ENCODE measurements at places on chromosomes 2 and 18. TPM values are rescaled to one million over a fixed set of nuclear protein-coding genes. Genes with fewer than 3 reads are reported as not detected.

DNA sequence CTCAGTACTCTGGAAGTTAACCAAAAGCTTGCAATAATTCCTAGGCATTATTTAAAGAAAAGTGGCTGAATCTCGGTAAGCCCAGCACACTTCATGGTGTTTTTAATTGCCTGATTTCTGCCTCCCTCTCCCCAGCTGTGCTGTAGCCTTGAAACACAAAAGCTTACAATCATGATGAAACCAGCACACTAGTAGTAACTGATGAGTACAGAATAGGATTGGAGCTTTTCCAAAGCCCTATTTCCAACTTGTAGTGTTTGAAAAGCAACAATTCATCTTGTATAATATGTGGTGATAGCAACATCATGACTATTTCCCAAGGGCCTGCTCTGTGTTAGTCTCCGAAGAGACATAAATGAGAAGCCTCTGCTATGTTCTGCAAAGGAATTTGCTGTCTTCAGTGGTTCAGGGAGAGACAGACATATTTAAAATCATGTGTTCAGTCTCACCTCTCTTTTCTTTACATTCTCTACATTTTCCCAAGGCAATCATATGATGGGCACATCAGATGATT, 1015.0 kb downstream of the BCL11A start:
- H3K4me3 ChIP-seq = no peak overlapping the region
- no peaks in the 10 kb centered on the region for H3K4me1 ChIP-seq
- no peaks in the 10 kb centered on the region for H3K27me3 ChIP-seq
- no peak overlapping the region for H3K27ac ChIP-seq
- H3K36me3 ChIP-seq = no peaks in the 10 kb centered on the region
- no peak for DNase-seq

DNA sequence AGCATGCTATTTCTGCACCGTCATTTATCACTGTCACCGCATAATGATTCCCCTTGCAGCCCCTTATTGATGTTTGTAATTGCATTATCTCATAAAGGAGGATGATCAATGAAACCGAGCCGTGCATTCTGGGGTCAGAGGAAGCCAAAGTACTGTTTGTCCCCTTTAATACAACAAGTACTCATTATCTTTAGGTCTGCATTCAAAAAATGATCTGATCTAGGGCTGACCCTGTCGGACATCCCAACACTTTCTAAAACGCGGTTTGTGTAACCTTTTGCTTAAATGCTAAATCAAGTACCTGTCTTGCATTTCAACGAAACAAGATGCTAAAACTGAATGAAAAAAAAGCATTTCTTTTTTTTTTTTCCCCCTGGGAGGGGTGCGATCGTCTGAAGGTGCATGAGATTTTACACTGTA, 143.8 kb downstream of the MEIS1 start:
- peaks cover 28% of the 10 kb centered on the region for H3K4me1 ChIP-seq
- H3K27ac ChIP-seq = no peak overlapping the region
- no peaks in the 10 kb centered on the region for H3K36me3 ChIP-seq
- peaks cover 79% of the 10 kb centered on the region for H3K27me3 ChIP-seq
- H3K4me3 ChIP-seq = peak overlapping the region; percentile 50

GRCh38 chr2:200405599-200406298, 99.3 kb downstream of the SPATS2L start:
- no peaks in the 10 kb centered on the region for H3K36me3 ChIP-seq
- no peaks in the 10 kb centered on the region for H3K27me3 ChIP-seq
- peaks cover 76% of the 10 kb centered on the region for H3K4me1 ChIP-seq
- peak overlapping the region; percentile 96 for H3K27ac ChIP-seq

DNA sequence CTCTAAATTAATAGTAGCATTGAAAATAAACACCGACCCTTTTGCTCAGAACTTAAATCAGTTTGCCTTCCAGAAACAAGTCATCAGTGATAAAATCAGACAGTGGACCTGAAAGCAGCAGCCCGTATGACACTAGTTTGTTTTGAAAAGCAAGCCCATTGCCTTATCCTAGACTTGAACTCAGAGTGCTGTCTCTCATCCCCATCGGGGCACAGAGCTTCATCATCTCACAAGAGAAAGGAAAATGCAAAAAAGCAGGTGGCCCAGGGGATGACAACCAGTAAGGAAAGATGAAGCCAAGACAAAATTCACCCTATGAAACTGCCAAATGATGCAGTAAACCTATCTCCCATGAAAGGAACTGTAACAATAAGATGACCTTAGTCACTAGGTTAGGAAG, 71.2 kb downstream of the CERKL start:
- DNase-seq = no peak
- H3K27ac ChIP-seq = no peak overlapping the region
- no peaks in the 10 kb centered on the region for H3K27me3 ChIP-seq
- H3K36me3 ChIP-seq = no peaks in the 10 kb centered on the region

GRCh38 chr2:24206714-24207113, 31.9 kb downstream of the FAM228A start:
- no peak overlapping the region for H3K4me3 ChIP-seq
- no peak overlapping the region for H3K27ac ChIP-seq
- no peaks in the 10 kb centered on the region for H3K27me3 ChIP-seq
- peaks cover 75% of the 10 kb centered on the region for H3K36me3 ChIP-seq
- H3K4me1 ChIP-seq = no peaks in the 10 kb centered on the region

GRCh38 chr2:192729369-192729768, 534.6 kb upstream of the TMEFF2 start:
- H3K36me3 ChIP-seq = no peaks in the 10 kb centered on the region
- H3K4me3 ChIP-seq = no peak overlapping the region
- DNase-seq = no peak
- no peaks in the 10 kb centered on the region for H3K27me3 ChIP-seq

- no peak for DNase-seq
- H3K36me3 ChIP-seq = no peaks in the 10 kb centered on the region
- no peak overlapping the region for H3K27ac ChIP-seq
- peaks cover 2% of the 10 kb centered on the region for H3K27me3 ChIP-seq
- H3K4me1 ChIP-seq = no peaks in the 10 kb centered on the region
Observed at GRCh38 chr18:37419315-37419714, 146.3 kb downstream of the CELF4 start.

DNA sequence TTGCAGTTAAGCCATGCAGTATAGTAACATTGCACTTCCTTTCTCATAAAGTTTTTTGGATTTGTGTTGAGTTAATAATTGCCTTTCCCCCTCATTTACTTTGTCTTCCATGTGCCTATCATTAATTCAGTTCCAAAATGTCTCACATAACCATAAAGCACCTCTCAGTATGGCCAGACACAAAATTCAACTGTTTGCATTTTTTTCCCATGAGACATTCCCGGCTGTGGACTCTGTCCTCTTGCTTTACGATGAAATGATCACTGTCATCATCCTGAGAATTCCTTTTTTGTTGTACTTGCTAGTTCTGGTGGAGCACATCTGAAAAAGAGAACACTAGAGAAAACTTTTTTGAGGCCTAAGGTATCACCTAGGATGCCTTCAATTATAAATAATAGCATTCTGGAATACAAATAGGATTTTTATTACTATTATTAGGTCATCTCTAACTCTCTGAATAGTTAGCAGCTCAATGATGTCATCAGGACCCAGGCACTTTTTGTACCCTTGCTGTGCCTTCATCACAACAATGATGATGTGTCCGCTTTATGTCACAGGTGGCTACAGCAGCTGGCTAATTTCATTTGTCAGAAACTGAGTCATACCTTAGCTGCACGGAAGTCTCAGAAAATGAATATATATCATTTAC, 8.5 kb upstream of the ATP8B1 start:
- H3K36me3 ChIP-seq = no peaks in the 10 kb centered on the region
- peaks cover 6% of the 10 kb centered on the region for H3K4me1 ChIP-seq

DNA sequence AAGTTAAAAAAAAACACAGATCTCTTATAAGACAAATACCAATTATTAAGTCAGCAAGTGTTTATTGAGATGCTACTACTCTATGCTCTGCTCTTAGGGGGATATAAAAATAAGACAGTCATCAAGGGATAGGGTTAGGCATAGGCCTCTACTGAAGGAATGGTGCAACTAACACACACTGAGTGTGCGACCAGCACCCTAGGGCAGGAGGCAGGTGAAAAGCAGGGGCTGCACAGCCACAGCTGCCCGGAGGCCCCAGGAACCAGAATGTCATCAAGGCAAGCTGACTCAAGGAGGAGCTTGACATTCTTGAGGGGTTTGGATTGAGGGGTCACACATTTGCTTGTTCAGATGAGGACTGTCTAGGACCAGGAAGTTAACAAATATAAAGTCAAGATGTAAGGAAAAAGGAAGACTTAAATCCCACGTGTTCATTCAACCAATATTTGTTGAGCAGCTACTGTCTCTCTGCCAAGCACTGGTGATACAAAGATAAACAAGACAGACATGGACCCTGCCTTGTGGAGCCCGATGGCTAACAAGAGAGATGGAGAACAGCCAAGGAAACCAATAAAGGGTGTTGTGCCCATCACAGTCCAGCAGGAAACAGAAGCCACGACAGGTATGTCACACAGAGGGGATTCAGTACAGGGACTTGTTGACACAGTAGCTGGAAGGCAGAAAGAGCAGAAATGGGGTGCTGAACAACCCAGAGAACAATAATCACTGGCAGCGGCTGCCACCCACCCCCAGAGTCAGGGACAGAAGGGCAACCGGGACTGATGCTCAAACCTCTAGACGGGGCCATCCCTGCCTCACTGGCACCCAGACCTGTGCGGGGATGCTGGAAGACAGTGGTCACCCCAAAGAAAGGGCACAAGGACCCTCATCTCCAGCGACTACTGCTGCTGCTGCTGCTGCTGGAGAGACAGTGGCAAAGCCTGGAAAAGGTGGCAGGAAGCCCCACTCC, 45.8 kb upstream of the MAL start:
- no peaks in the 10 kb centered on the region for H3K4me1 ChIP-seq
- H3K27ac ChIP-seq = no peak overlapping the region
- no peaks in the 10 kb centered on the region for H3K27me3 ChIP-seq
- no peak overlapping the region for H3K4me3 ChIP-seq

GRCh38 chr2:180062178-180062577, 55.1 kb upstream of the CWC22 start:
- no peaks in the 10 kb centered on the region for H3K4me1 ChIP-seq
- H3K36me3 ChIP-seq = no peaks in the 10 kb centered on the region
- no peak overlapping the region for H3K4me3 ChIP-seq
- no peak overlapping the region for H3K27ac ChIP-seq
- DNase-seq = no peak

DNA sequence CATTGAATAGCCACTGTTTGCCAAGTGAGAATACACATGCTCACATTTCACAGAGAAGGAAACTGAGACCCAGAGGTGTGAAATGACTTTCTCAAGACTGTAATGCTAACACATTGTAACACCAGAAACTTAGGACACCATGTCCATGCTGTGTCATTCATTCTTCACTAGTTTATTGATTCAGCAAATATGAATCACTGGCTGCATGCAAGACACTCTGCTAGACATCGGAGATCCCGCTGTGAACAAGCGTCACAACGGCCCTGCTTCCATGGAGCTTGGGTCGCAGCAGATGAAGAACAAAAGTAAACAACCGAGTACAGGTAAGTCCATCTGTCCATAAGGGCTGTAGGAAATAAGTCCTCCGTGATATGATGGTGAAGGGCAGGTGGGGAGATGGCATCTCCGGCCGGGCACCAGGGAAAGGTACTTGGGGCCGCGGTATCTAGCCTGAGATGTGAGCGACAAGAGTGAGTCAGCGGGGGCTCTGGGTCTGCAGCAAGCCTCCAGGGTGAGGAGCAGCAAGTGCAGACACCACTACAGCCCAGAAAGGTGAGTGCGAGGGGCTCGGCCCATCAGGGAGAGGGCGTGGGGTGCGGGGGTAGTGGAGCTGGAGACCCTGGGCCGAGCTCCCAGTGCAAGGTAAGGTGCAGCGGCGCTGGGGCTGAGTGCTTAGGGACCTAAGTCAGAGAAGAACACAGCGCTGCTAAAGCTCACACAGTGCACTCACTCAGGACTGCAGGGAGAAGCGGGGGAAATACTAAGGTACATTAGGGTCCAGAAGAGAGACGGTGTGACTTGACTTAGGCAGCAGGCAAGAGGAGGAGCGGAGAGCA, 391.2 kb downstream of the FBXO15 start:
- H3K27ac ChIP-seq = no peak overlapping the region
- no peak overlapping the region for H3K4me3 ChIP-seq
- no peaks in the 10 kb centered on the region for H3K36me3 ChIP-seq
- H3K27me3 ChIP-seq = no peaks in the 10 kb centered on the region

DNA sequence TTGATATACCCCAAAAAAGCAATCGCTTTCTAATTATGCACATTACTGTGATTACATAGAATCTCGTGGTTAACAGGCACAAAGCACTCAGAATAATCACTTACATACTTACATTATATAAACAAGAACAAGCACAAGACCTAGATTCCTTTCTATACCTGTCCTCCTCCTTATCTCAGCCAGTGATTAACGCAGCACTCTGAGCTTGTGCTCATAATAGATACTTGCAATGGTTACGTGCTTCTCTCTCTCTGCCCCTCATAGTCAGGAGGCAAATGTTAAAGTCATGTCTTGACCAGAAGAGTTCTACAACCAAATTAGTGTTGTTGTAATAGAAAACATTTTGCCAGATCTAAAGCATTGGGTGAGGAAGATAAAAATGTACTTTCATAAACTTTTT, 342.2 kb upstream of the PKDCC start:
- no peaks in the 10 kb centered on the region for H3K4me1 ChIP-seq
- no peak for DNase-seq
- peaks cover 2% of the 10 kb centered on the region for H3K27me3 ChIP-seq
- H3K36me3 ChIP-seq = no peaks in the 10 kb centered on the region

DNA sequence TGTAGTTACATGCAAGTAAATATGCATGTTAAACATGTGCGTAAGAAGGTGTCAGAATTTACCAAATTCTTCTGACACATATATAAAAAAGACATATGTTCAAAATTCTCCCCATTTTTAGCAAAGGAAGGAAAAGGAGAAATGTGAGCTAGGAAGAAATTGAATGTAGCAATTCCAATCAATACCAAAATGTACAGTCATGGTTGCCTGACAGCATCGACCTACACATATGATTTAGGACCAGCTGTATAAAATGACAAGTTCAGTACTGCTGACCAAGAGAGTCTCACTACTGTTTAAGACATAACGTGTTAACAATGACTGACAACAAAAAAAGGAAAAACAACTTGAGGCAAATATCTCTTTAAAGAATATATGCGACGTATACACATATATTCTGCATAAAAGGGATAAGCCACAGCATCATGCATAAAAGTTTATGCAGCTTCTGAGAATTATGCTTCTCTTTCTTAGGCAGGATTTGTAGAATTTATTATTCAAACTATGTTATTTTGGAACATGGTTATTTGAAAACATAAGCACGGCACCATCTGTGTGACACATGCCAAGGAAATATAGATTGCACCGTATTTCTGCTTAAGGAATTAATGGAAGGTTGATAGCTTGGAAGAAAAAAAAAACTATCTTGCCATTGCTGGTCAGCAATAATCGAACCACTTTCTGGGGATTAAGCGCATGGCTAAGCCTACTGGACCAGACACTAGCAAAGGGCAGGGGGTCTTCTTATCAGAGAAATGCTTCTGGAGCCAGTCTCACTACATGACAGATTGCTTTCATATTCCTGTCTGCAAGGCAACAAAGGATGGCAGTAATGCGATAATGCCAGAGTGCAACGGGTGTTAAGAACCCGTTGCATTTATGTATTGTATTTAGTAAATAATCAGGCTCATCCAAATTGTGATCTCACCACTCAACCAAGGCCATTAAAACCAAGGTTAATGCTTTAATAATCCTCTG, 154.0 kb downstream of the WDPCP start:
- no peak overlapping the region for H3K4me3 ChIP-seq
- no peak overlapping the region for H3K27ac ChIP-seq
- no peaks in the 10 kb centered on the region for H3K27me3 ChIP-seq

- H3K4me3 ChIP-seq = no peak overlapping the region
- no peak overlapping the region for H3K27ac ChIP-seq
- no peaks in the 10 kb centered on the region for H3K36me3 ChIP-seq
- no peaks in the 10 kb centered on the region for H3K27me3 ChIP-seq
Observed at GRCh38 chr2:88543541-88544057, 83.7 kb downstream of the EIF2AK3 start.

The MEP1B gene
- polyA plus RNA-seq = 102 TPM

The SPP2 gene
- polyA plus RNA-seq = not detected

The KLHL30 gene
- polyA plus RNA-seq = not detected

The GREB1L gene
- 2.4 TPM for polyA plus RNA-seq

The MARCO gene
- polyA plus RNA-seq = 2.2 TPM

The ZNF236 gene
- polyA plus RNA-seq = 6.1 TPM
